ENCODE measurements at places on chromosomes 6 and 20. TPM values are rescaled to one million over a fixed set of nuclear protein-coding genes. Genes with fewer than 3 reads are reported as not detected.

Gene FAM83C
- not detected for total RNA-seq

Gene HTR1B
- total RNA-seq = 0.32 TPM

Gene CLIC5
- not detected for total RNA-seq

Gene TCF15
- not detected for total RNA-seq
